Activated T-cell treated with anti-CD3 and anti-CD28 coated beads, Interleukin-2, amount 50 U/mL, for 4 hours (primary cell): ENCODE measurements at places on chromosomes 11 and 22.

GRCh38 chr11:33434294-33434693 is 177.1 kb downstream of the HIPK3 start:
- DNase-seq: no peak

GRCh38 chr22:17890245-17890671 is 116.0 kb upstream of the BID start:
- DNase-seq: no peak

GRCh38 chr22:46935506-46936377 is 173.3 kb downstream of the TBC1D22A start:
- DNase-seq: no peak

DNA sequence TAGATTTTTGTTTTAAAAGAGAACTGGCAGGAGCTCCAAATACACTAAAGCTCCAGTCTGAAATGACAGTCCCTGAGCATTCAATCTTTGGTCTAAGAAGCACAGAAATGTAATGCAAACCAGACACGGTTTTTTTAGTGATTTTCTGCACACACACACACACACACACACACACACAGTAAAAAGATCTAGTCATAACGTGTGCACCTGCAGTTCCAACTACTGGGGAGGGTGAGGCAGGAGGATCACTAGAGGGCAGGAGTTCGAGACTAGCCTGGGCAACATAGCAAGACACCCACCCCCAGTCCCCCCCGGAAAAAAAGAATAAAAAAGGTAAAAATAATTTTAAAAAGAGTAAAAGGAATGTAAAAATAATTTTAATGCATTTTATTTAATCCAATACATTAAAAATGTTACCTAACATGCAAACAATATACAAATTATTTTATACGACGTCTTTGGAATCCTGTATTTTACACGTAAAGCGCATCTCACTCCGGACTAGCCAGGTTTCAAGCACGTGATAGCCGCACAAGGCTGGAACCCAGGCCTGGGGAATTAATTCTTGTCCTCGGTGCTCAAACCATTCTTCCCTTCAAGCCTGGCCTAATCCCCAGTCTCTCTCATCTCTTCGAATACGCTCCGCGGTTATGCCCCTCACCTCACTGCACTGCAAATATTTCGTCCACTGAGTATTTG is 762 bp upstream of the TBC1D22A start:
- no peak for DNase-seq

DNA sequence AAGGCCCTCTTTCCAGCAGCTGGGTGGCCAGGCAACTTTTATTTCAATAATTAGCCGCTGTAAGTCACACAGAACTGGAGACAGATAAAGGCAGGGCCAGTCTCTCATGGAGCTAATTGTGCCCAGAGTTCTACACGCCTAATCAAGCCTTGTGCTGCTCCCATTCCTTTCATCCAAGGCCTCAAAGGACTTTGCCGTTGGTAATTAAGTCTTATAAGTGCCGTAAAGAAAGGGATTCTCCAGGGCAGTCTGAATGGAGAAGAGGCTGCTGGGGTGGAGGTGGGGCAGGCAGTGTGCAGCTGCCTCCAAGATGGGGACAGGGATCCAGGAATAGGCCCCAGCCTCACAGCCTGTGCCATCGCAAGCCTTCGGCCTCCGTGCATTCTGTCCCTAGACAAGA is 357.9 kb downstream of the TENM4 start:
- no peak for DNase-seq

GRCh38 chr11:19625438-19625837 is 87.2 kb upstream of the NAV2 start:
- DNase-seq: no peak

- no peak for DNase-seq
Measured at GRCh38 chr11:22317656-22318055, 20.5 kb upstream of the SLC17A6 start.
